Activated CD8-positive, alpha-beta T cell treated with anti-CD3 and anti-CD28 coated beads, Interleukin-2, amount 10 ng/mL, durations not matched to agents 7 days and 5 days (primary cell): ENCODE measurements at places on chromosomes 12 and 14.
A peak's percentile ranks its signal among the peaks of the same experiment; 100 is the strongest.

DNA sequence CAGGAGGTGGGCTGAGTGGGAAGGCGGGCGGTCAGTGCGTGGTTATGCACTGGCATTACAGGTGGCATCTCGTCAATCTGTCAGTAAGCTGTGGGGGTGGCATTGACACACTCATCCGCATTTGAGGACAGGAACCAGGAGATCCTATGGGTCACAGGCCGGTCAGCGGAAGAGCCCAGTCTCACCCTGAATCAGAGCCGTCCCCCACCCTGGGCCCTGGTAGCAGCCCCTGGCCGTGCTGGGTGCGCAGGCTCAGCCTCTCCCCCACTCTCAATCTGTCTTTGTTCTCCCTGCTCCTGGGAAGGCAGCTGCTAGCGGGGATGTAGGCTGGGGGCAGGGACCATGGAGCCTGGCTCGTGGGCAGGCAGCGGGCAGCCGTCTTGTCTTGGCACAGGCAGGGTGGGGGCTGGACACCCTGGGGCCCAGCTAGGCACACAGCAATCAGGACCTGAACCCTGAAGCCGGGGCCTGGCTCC lies 5.1 kb downstream of the INF2 start:
- H3K4me3 ChIP-seq, result peak overlapping the region; percentile 74
- no peak for DNase-seq
- peaks cover 35% of the 10 kb centered on the region for H3K36me3 ChIP-seq

GRCh38 chr12:108671110-108671509 lies 37.4 kb upstream of the SELPLG start:
- H3K27me3 ChIP-seq, result no peaks in the 10 kb centered on the region
- DNase-seq, result no peak
- H3K36me3 ChIP-seq, result peaks cover 5% of the 10 kb centered on the region
- H3K27ac ChIP-seq, result no peak overlapping the region
- no peak overlapping the region for H3K4me3 ChIP-seq

DNA sequence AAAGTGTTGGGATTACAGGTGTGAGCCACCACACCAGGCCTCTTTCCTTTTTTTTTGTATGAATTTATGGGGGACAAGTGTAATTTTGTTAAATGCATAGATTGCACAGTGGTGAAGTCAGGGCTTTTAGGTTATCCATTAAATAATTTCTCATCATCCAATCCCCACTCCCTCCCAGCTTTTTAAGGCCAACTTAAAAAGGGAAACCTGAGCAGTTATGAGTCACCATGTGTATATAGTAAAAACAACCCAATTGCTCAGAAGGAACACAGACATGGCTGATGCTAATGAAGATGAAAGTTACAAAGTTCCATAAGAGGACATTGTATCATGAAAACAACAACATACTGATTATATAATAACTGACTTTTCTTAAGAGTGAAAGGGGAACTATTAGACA lies 25.6 kb upstream of the ARID2 start:
- peaks cover 15% of the 10 kb centered on the region for H3K36me3 ChIP-seq
- DNase-seq, result no peak
- no peaks in the 10 kb centered on the region for H3K4me1 ChIP-seq
- no peak overlapping the region for H3K4me3 ChIP-seq
- H3K27ac ChIP-seq, result no peak overlapping the region
- H3K27me3 ChIP-seq, result no peaks in the 10 kb centered on the region

GRCh38 chr14:56933446-56933845 lies 123.2 kb upstream of the OTX2 start:
- H3K36me3 ChIP-seq, result no peaks in the 10 kb centered on the region
- H3K4me3 ChIP-seq, result no peak overlapping the region
- H3K27ac ChIP-seq, result no peak overlapping the region
- H3K27me3 ChIP-seq, result no peaks in the 10 kb centered on the region

GRCh38 chr12:73321776-73322175 lies 1049.6 kb downstream of the TRHDE start:
- no peak overlapping the region for H3K27ac ChIP-seq
- no peaks in the 10 kb centered on the region for H3K36me3 ChIP-seq
- H3K4me1 ChIP-seq, result no peaks in the 10 kb centered on the region
- no peak overlapping the region for H3K4me3 ChIP-seq
- H3K27me3 ChIP-seq, result no peaks in the 10 kb centered on the region
- DNase-seq, result no peak

DNA sequence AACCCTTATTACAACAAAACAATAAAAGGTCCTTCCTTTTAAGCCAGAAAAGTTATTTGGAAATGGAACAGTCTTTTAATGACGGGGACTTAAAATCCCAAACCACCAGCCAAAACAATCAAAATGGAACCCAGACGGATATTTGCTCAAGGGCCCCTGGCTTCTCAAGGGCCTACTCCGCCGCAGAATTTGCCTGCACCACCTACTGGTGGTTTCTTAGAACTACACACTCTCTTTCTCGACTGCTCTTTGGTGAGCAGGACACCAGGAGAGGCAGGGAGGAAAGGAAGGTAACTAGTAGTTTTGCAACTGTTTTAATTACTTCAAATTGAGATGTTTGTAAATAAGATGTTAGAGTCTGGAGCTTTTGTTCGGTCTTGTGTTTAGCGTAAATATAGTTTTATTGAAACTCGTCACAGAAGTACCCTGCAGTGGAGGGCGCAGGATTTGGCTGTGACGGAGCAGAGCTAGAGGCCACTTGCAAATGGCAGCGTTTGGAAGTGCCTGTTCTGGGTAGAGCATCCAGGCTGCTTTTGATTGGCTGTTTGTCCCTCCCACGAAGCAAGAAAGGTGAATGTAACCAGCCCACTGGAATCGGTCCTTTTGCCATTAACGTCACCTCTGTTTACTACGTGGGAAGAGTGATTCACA lies 238.5 kb downstream of the CACNA1C start:
- peak; percentile 51 for DNase-seq
- peaks cover 8% of the 10 kb centered on the region for H3K27me3 ChIP-seq
- H3K36me3 ChIP-seq, result no peaks in the 10 kb centered on the region
- H3K4me3 ChIP-seq, result no peak overlapping the region
- H3K4me1 ChIP-seq, result peaks cover 8% of the 10 kb centered on the region

- no peak overlapping the region for H3K4me3 ChIP-seq
- peaks cover 14% of the 10 kb centered on the region for H3K27me3 ChIP-seq
- peaks cover 36% of the 10 kb centered on the region for H3K4me1 ChIP-seq
- no peak for DNase-seq
- peak overlapping the region; percentile 2 for H3K27ac ChIP-seq
These were observed 2.5 kb upstream of the LPAR5 start for GRCh38 chr12:6638305-6638704.

DNA sequence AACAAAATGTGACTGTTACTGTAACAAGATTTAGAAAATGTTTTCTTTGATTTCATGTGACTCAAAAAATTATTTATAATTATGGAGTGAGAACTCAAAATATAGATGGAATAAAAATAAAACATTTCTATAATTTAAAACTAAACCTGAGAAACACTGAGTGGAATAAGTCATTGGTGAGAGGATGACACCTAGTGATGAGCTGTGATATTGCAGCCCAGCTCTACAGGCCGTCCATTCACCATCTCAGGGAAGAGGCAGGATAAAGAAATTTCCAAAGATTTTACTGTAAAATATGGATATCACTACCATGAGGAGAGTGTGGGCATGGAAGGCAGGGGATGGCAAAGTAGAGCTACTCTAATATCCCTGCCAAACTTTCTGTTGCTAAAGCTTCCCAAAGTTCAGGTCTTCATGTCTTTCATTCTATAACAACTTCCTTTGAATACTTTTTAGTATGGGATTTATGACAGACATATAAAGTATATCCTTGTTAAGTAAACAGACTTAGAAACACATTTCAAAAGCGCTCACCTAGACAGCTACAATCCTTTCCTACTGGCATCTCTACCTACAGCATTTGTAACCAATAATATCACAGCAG lies 308.0 kb downstream of the ITPR2 start:
- peaks cover 24% of the 10 kb centered on the region for H3K36me3 ChIP-seq
- DNase-seq, result no peak
- H3K27me3 ChIP-seq, result no peaks in the 10 kb centered on the region
- peaks cover 22% of the 10 kb centered on the region for H3K4me1 ChIP-seq

GRCh38 chr14:97930166-97930565 lies 1133.0 kb downstream of the VRK1 start:
- no peak for DNase-seq
- H3K27ac ChIP-seq, result no peak overlapping the region
- H3K27me3 ChIP-seq, result no peaks in the 10 kb centered on the region
- H3K4me3 ChIP-seq, result no peak overlapping the region
